ENCODE measurements at places on chromosomes 13 and 19. TPM values are rescaled to one million over a fixed set of nuclear protein-coding genes. Genes with fewer than 3 reads are reported as not detected.
A peak's percentile ranks its signal among the peaks of the same experiment; 100 is the strongest.

DNA sequence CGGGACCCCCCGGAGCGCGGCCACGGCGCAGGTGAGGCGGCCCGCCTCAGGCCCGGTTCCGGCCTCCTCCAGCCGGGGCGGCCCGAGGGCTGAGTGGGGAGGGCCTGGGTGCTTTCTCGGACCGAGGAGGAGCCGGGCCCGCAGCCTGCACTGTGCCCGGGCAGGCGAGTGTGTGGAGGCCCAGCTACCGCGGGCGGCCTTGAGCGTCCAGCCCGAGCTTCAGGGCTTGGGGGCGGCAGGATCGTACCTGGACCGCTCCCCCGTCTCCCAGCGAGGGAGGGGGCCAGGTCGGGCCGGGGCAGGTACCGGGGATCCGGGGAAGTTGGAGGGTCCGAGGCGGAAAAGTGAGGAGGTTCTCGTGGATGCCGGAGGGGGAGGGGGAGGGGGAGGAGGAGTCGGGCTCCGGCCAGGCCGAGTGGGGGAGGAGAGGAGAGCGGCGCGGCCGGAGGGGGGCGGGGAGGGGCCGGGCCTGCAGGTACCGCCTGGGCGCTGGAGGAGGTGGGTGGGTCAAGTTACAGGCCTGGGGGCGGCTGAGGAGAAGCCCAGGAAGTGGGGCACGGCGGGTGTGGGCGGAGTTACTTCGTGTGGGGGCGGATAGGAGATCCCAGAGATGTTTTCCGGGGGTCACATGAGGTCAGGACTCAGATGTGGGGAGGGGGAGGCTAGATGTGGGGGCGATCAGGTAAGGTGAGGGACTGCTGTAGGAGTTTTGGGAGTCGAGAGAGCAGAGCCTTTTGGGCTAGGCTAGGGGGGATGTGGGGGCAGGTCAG lies 545 bp downstream of the NACC1 start:
- DNase-seq = no peak

GRCh38 chr13:46361276-46361934 lies 25.6 kb downstream of the RUBCNL start:
- no peak for DNase-seq

Gene PPM1N
- total RNA-seq = 3.5 TPM

GRCh38 chr13:113407531-113408393 lies 43.8 kb upstream of the GRTP1 start:
- DNase-seq = no peak

- DNase-seq = peak; percentile 41
Observed at GRCh38 chr13:33251131-33251661, 34.4 kb downstream of the STARD13 start.

DNA sequence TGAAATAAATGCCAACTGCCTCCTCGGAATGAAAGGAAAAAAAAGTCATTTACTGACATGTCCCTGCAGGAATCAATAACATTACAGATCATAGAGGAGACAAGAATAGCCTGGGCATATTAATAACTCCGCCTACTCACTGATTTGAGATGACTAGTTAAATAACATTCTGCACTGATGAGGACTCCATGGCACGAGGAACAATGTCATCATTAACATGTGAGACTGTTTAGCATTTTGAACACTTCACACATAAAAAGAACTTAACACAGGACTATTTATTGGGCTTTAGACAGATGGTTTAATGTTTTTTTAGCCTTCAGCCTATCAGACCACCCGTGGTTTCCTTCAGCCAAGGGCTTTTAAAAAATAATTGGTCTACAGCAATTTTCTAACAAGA lies 170.1 kb downstream of the OLFM4 start:
- DNase-seq = no peak

Gene PLPPR3
- not detected for total RNA-seq

Gene SIGLEC5
- 1.1 TPM for total RNA-seq

Gene SCGB2B2
- 0.31 TPM for total RNA-seq

Gene ZNF599
- 2.8 TPM for total RNA-seq

Gene SERPINE3
- not detected for total RNA-seq

GRCh38 chr19:15178629-15179308 lies 22.0 kb downstream of the NOTCH3 start:
- DNase-seq = no peak

Gene PIK3R2
- 23.3 TPM for total RNA-seq

DNA sequence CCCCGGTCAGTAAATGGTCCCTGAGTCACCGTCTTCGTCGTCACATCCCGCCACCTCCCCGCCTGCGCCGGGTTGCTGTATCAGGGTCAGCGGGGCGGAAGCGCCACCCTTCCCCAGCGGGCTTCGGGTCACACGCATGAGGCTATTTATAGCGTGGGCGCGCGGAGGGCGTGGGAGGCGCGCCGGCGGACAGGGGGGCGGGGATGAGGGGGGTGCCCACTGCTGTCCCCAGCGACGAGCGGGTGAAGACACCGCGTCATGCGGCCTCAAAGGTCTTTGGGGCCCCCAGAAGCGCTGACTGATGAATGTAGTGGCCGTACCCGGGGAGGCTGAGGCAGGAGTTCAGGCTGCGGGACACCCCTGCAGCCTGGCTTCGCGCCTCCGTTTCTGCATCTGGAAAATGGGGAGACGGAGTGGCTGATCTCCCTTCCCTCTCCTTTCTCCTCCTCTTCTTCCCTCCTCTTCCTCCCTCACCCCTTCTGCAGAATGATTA lies 7.9 kb downstream of the UNC13A start:
- peak; percentile 27 for DNase-seq

Gene CNFN
- total RNA-seq = not detected

GRCh38 chr13:28470296-28470695 lies 24.6 kb downstream of the FLT1 start:
- no peak for DNase-seq

- DNase-seq = no peak
Observed at GRCh38 chr19:55336101-55336500, 3.6 kb upstream of the KMT5C start.

GRCh38 chr13:69585656-69586055 lies 522.0 kb upstream of the ATXN8OS start:
- no peak for DNase-seq

DNA sequence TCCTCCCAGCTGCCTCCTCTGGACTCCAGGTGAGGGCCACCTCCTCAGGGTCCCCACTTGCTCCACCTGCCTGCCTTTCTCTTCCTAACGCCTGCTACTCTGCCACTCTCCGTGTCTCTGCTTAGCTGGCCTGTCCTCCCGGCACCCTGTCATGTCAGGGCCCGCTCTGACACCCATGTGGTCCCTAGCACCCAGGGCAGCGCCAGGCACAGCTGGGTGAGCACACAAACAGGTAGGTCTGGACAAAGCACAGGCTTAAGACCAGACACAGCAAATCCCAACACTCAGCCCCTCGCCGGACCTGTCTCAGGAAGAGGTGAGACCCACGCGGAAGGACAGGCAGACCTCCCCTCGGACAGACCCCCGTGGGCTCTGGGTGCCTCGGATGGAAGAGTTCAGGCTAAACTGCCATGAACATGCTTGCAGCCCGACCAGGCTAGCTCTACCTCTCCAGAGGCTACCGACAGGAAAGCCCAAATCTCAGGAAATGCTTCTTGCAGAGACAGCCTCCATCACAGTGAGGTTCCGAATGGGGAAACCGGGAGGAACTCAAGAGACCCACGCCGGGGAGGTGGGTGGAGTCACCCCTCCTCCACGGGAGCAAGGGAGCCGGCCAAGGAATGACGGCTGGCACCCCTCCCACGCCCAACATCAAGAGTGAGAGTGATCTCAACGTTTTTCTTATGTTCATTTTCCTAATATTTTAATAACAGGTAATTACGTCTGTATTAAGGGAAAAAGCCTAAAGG lies 12.5 kb downstream of the ZNF787 start:
- DNase-seq = no peak

Gene PTGIR
- total RNA-seq = 17.9 TPM

DNA sequence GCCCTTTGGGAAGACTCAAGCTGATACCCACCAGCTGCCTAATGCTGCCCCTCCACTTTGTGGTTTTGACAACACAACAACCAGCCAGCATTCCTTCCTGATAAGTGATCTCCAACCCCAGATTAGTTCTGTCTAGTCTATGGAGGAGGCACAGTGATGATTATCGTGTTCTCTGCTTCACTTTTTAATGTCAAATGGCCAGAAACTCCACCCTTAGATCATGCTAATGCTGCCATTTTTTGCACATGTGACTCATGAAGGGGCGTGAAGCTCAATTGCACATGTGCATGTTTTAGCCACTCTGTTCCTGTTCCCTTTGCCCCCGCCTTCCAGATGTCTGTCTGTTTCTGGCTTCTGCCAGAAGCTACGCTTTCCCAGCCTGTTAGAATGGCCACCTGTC lies 199.8 kb downstream of the COG6 start:
- no peak for DNase-seq

DNA sequence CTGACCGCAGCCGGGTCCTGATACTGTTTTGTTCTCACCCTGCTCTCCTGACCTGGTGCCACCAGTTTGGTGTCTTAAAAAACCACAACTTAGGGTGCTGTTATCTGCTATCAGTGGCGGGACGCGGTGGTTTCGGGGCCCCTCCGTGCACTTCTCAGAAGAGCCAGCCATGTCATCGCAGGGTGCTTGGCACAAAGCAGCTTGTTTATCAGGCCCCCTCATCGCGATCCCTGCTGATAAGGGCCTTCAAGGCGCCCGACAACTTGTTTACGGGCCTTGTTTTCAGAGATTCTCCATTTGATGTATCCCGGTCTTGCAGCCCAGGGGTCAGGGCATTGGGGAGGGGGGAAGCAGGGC lies 58.1 kb upstream of the KLF2 start:
- DNase-seq = no peak

DNA sequence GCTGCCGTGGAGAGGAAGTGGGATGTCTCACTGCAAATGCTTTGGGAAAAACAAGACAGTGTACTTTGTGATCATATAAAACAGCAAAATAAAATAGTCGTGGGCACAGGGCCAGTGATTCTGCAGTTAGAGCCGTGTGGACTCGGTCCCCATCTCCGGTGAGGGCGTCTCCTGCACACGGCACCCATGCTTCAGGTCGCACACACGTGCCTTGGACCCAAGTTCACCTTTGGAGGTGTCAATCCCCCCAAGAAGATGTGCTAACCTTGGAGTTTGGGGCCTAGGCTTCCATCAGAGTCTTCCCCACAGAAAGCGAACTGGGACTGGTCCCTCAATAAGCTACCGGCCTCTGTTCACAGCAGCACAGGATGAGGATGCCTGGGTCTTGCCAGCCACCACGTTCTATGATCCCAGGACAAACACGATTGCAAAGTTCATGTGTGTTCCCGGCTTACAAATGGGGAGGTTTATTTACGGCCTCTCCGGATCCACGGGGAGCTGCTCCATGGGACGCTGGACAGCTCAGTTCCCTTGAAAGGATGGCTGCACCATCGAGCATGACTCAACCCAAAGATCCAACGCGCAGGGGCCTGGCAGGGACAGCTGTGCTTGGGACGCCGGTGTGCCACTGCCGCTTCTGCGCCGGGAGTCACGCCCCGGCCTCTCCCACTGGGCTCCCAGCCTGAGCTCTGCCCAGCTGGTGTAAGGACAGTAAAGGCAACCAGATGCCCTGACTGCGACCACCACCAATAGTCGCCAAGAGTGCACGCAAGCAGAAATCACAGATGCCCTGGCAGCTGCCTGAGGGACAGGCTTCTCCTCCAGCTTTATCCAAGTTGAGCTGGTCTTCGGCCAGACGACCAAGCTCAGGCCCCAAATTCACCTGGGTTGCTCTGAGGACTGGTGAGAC lies 8.6 kb downstream of the GAS6 start:
- DNase-seq = no peak

- DNase-seq = no peak
Observed at GRCh38 chr13:80265348-80265747, 75.6 kb downstream of the SPRY2 start.

DNA sequence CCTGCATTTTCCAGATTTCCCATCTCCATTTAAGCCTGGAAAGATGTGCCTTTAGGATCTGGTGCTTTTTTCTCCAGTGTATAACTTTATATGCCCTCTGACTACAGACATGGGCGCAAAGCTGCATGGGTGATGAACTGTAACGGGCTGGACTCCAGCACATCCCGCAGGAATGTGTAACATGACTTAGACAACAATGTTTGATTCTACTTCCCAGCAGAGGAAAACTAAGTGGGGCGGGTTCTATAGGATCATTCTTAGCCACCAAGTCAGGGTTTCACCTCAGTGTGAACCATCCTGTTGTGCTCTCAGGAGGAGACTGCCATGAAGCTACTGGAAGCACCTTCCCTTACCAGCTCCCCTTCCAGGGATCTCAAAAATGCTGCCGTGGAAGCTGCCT lies 93.2 kb upstream of the SERP2 start:
- DNase-seq = no peak

Gene ZNF560
- 0.10 TPM for total RNA-seq

GRCh38 chr19:30733826-30734550 lies 361.8 kb downstream of the ZNF536 start:
- DNase-seq = no peak

DNA sequence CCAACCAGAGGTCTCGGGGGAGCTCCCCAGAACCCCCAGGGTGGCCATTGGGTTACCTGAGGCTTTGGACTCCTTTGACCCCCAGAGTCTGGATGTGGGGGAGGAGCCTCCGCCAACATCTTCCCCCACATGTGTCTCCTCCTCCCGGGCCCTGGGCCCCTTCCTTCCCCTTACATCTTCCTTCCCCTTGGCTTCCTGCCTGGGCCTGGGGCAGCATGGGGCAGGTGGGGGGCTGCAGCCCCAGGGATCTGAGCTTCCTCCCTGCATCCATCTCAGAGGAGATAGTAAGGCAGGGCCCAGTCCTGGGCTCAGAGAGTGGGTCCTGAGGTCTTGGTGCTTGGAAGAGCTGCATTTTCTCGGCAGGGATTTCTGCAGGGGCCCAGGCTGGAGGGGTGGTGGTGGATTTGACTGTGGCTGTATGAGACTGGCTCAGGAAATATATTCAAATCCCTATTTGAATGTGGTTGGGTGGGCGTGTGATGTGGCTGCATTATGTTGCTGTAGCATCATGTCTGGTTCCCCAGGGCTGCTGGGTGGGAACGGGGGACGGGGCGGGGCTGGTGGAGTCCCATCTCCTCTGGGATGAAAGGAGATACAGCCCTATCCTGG lies 919 bp downstream of the VAV1 start:
- peak; percentile 64 for DNase-seq

Gene STARD13
- total RNA-seq = 15.9 TPM

- DNase-seq = no peak
Observed at GRCh38 chr13:27200413-27201070, 28.9 kb upstream of the USP12 start.

Gene GJB2
- 0.24 TPM for total RNA-seq

DNA sequence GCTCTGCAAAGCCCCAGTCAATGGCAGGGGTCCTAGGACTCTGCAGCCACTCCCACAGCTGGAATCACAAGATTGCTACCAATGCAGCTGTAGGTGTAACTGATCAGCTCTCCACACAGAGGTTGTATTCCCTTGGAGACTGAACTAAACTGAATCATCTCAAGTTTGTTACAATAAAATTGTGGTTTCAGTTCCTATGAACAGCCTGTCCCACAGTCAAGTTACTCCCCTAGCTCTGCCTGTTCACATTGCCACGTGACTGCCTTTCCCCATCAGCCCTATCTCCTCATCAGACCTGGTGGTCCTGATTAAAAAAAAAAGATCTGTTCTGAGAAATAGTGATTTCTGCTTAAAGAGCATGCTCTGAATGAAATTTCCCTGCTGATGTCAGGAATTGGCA lies 287.9 kb upstream of the NBEA start:
- DNase-seq = no peak

Gene BORA
- total RNA-seq = 16.1 TPM

GRCh38 chr13:104389691-104390090 lies 1323.5 kb upstream of the SLC10A2 start:
- DNase-seq = no peak

Data from GM12878 (cell line).